ENCODE measurements at places on chromosomes 5 and 9. TPM values are rescaled to one million over a fixed set of nuclear protein-coding genes. Genes with fewer than 3 reads are reported as not detected.

The ENTREP1 gene
- total RNA-seq: 3.6 TPM

The DMRT3 gene
- total RNA-seq: not detected

The TAF11L10 gene
- total RNA-seq: not detected

The TIFAB gene
- not detected for total RNA-seq

The FOXD4L6 gene
- total RNA-seq: not detected

The SLC46A2 gene
- not detected for total RNA-seq

The GPX3 gene
- 805 TPM for total RNA-seq

The SLC34A3 gene
- not detected for total RNA-seq

The ABL1 gene
- total RNA-seq: 126 TPM

The TMEM171 gene
- not detected for total RNA-seq

The TXNDC8 gene
- not detected for total RNA-seq

The OR1Q1 gene
- not detected for total RNA-seq

The PTCD2 gene
- 5.4 TPM for total RNA-seq

DNA sequence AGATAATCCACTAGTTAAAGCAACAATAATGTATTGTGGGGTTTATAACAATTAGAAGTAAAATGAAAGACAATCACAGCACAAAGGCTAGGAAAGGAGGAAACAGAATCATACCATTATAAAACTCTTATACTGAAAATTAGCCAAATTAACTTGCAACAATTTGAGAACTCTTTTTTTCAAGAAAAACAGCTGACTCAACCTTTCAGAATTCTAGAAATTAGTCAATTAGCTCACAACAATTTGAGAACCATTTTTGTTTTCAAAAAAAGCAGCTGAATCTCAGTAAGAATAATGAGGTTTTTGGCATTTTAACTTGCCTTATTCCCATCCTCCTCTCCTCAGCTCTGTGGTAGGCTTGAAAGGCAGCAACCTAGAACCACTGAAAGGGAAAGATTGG, 269.9 kb downstream of the NPR3 start:
- no peaks in the 10 kb centered on the region for H3K36me3 ChIP-seq
- no peak overlapping the region for H3K4me3 ChIP-seq
- DNase-seq: no peak
- no peaks in the 10 kb centered on the region for H3K27me3 ChIP-seq

DNA sequence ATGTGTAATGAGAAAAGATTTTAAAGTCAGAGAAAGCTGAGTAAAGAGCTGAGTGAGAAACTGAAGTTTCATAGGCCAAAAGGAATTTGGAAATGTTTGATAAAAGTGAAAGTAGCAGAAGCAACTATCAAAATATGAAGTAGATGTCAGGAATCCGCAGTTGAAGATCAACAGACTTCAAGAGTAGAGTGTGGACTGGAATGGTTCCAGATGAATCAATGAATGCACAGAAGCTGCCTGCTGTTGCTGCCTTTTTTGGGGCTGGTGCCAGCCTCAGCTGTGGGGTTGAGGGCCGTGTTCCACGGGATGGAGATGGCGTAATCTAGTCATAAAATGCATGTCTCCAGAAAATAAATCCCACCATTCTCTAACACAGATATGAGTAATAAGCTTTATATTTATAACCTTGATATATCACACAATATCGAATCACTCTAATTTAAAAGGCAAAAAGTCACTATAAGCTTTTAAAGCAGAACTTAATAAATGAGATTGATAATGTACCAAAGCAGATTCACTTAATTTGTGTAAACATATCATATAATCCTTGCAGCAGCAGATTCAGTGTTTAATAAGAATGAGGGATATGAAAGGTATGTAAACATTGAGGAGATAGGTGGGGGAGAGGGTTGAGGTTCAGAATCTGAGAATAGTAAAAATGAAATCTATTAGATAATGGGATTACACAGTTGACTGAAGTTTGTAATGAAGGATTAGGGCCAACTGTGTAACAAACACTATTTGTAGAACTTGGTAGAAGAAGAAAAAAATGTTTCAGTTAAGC, 652.3 kb upstream of the FTMT start:
- peak; percentile 40 for DNase-seq
- peaks cover 6% of the 10 kb centered on the region for H3K4me1 ChIP-seq
- H3K27me3 ChIP-seq: no peaks in the 10 kb centered on the region

DNA sequence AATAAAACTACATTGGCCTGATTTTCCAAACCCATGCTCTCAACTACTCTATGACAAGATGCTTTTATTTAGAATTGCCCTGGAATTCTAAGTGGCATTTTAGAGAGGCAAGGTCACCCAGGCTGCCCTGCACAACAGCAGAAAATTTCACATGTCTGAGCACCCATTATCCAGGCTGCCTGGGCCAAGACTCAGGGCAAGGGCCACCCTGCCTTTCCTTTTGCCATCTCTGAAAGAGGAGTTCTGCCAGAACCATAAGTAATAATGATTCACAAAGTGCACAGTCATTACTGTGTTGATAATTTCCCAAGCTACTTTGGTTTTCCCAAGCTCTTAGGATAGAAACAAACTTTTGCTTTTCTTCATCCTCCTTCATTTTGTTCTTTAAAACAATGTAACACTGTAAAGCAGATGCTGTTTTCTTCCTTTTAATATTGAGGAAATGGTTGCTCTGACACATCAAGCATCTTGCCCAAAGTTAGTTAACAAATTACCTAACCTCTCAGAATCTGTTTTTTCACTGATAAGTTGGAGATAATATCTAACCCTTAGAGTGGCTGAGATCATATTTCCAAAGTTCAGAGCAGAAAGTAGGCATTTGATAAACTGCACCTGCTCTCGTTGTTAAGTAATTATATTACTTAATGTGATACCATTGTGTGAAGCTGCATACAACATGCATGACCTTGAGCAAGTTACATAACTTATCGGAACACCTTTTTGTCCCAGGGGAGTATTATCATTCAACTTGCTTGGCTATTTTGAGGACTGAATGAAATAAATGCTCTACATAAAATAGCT, 325.6 kb downstream of the PRELID2 start:
- H3K36me3 ChIP-seq: no peaks in the 10 kb centered on the region
- no peak overlapping the region for H3K4me3 ChIP-seq
- no peak for DNase-seq
- H3K4me1 ChIP-seq: no peaks in the 10 kb centered on the region
- no peaks in the 10 kb centered on the region for H3K27me3 ChIP-seq

DNA sequence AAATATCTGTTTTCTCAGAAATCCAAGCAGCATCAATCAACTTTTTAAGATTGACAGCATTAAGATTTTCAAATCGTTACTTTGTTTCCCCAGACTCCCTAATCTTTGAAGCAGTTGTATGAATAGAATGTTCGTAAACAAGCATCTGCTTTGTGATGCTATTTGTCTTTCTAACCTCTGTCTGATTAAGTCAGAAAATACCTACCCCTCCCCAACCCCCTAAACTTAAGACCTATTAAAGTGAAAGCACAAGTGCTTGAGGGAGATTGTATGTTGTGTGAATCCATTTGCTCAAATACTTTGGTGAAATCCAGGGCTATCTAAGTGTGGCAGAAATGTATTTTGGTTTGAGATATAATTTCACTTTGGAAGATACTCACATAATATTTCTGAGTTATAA, 47.9 kb upstream of the C5orf47 start:
- H3K27ac ChIP-seq: no peak overlapping the region
- peaks cover 16% of the 10 kb centered on the region for H3K36me3 ChIP-seq
- no peak for DNase-seq

- no peak overlapping the region for H3K27ac ChIP-seq
- no peaks in the 10 kb centered on the region for H3K27me3 ChIP-seq
- H3K4me3 ChIP-seq: no peak overlapping the region
- no peaks in the 10 kb centered on the region for H3K4me1 ChIP-seq
- no peaks in the 10 kb centered on the region for H3K36me3 ChIP-seq
- DNase-seq: no peak
These were observed 211.1 kb downstream of the NR3C1 start for GRCh38 chr5:143192191-143192900.

- no peaks in the 10 kb centered on the region for H3K36me3 ChIP-seq
- no peak overlapping the region for H3K27ac ChIP-seq
- no peak overlapping the region for H3K4me3 ChIP-seq
- peaks cover 5% of the 10 kb centered on the region for H3K4me1 ChIP-seq
- H3K27me3 ChIP-seq: no peaks in the 10 kb centered on the region
- DNase-seq: no peak
These were observed 185.0 kb downstream of the GNA14 start for GRCh38 chr9:77463151-77463550.

- H3K27ac ChIP-seq: no peak overlapping the region
- no peak overlapping the region for H3K4me3 ChIP-seq
- H3K36me3 ChIP-seq: no peaks in the 10 kb centered on the region
- no peak for DNase-seq
- H3K27me3 ChIP-seq: no peaks in the 10 kb centered on the region
- no peaks in the 10 kb centered on the region for H3K4me1 ChIP-seq
These were observed 11.4 kb downstream of the GRM6 start for GRCh38 chr5:178983728-178984127.

GRCh38 chr5:93589829-93590215, 6.8 kb downstream of the NR2F1 start:
- no peak overlapping the region for H3K4me3 ChIP-seq
- no peaks in the 10 kb centered on the region for H3K36me3 ChIP-seq
- H3K27me3 ChIP-seq: peaks cover 56% of the 10 kb centered on the region

GRCh38 chr5:10801931-10802666, 41.1 kb upstream of the DAP start:
- no peaks in the 10 kb centered on the region for H3K36me3 ChIP-seq
- no peak overlapping the region for H3K27ac ChIP-seq
- no peak for DNase-seq
- no peaks in the 10 kb centered on the region for H3K4me1 ChIP-seq
- no peak overlapping the region for H3K4me3 ChIP-seq

DNA sequence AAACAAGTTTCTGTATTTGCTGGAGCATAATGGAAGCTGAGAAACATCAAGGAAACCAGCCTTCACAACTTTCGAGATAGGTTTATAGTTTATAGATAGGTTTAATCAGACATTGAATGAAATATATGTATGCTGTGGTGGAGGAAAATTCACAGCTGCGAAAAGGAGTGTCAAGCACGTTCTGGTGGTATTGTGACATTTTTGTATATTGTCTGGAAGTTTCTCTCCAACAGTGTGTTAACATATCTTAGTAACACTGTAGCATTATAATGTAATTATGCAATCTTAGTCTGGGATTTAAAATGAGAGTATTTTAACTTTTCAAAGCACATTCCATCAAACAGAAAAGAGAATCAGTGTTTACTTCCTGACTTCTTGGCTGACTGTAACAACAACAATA, 50.0 kb downstream of the FCHO2 start:
- no peak overlapping the region for H3K27ac ChIP-seq

DNA sequence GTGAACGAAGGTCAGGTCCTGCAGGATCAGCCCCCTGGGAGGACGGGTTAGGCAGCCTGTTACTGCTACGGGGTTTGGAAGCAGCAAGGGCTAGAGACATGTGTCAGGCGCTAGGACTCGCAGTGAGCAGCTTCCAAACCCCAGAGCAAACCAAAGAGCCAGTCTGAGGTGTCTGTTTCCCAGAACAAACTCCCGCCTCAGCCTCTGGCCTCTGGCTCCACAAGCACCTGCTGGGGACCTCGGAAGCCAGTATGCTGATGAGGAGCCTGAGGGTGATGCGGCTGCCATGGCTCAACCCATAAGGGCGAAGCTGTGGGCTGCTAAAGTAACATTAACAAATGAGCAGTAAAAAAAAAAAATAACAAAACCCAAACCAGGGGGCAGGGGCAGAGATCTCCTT, 35.0 kb downstream of the PRRT1B start:
- peaks cover 11% of the 10 kb centered on the region for H3K4me1 ChIP-seq
- no peaks in the 10 kb centered on the region for H3K27me3 ChIP-seq
- H3K4me3 ChIP-seq: no peak overlapping the region
- peaks cover 35% of the 10 kb centered on the region for H3K36me3 ChIP-seq
- peak; percentile 52 for DNase-seq

GRCh38 chr5:17065458-17065857, 129.4 kb upstream of the MYO10 start:
- no peaks in the 10 kb centered on the region for H3K36me3 ChIP-seq
- H3K27ac ChIP-seq: no peak overlapping the region
- H3K27me3 ChIP-seq: no peaks in the 10 kb centered on the region
- H3K4me3 ChIP-seq: no peak overlapping the region

DNA sequence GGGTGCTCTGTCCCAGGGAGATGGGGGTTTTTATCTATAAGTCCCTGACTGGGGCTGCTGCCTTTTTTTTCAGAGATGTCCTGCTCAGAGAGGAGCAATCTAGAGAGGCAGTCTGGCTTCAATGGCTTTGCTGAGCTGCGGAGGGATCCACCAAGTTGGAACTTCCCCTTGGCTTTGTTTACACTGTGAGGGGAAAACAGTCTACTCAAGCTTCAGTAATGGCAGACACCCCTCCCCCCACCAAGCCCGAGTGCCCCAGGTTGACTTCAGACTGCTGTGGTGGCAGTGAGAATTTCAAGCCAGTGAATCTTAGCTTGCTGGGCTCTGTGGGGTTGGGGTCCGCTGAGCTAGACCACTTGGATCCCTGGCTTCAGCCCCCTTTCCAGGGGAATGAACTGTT, 375.8 kb downstream of the RAB3C start:
- H3K27ac ChIP-seq: no peak overlapping the region
- no peaks in the 10 kb centered on the region for H3K27me3 ChIP-seq
- H3K4me3 ChIP-seq: no peak overlapping the region
- no peaks in the 10 kb centered on the region for H3K36me3 ChIP-seq
- no peaks in the 10 kb centered on the region for H3K4me1 ChIP-seq

GRCh38 chr5:42242881-42243485, 180.3 kb upstream of the GHR start:
- H3K4me3 ChIP-seq: no peak overlapping the region
- DNase-seq: peak; percentile 72
- no peaks in the 10 kb centered on the region for H3K27me3 ChIP-seq
- no peaks in the 10 kb centered on the region for H3K36me3 ChIP-seq

GRCh38 chr9:108049026-108049607, 559.5 kb upstream of the KLF4 start:
- H3K27ac ChIP-seq: no peak overlapping the region
- DNase-seq: no peak
- no peaks in the 10 kb centered on the region for H3K27me3 ChIP-seq
- H3K4me3 ChIP-seq: no peak overlapping the region

GRCh38 chr9:19630760-19631159, 158.1 kb downstream of the SLC24A2 start:
- H3K27me3 ChIP-seq: no peaks in the 10 kb centered on the region
- H3K36me3 ChIP-seq: no peaks in the 10 kb centered on the region
- H3K4me1 ChIP-seq: no peaks in the 10 kb centered on the region
- no peak overlapping the region for H3K27ac ChIP-seq

- H3K27me3 ChIP-seq: no peaks in the 10 kb centered on the region
- no peak overlapping the region for H3K4me3 ChIP-seq
- no peak for DNase-seq
- no peak overlapping the region for H3K27ac ChIP-seq
- no peaks in the 10 kb centered on the region for H3K36me3 ChIP-seq
These were observed 21.9 kb downstream of the ASTN2 start for GRCh38 chr9:117392992-117393391.
